ENCODE measurements at places on chromosomes 1 and 21.
A peak's percentile ranks its signal among the peaks of the same experiment; 100 is the strongest.

DNA sequence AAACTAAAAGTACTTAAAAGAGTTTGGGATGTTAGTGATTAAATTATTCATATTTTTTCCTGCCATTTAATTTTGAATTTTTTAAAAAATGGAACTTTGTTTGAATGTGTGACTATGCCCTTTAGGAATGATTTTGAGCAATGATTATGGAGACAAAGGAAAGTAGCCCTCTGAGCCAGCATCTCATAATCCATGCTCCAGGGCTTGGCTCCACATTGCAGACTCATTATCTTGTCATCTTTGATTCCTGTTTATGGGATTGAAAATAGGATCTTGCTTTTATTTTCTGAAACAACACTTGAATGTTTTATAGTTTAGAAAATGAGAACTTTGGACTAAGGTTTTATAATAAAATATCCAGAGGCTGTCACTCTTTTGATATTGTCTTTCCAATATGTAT lies 14.5 kb downstream of the AXDND1 start:
- DNase-seq: no peak

- no peak for DNase-seq
Observed at GRCh38 chr1:45146833-45147232, 59.6 kb downstream of the ZSWIM5 start.

- no peak for DNase-seq
Observed at GRCh38 chr1:108345776-108346531, 102.1 kb upstream of the NBPF4 start.

GRCh38 chr1:244200596-244200995 lies 149.5 kb downstream of the ZBTB18 start:
- DNase-seq: no peak

- DNase-seq: no peak
Observed at GRCh38 chr1:213119794-213120193, 68.8 kb downstream of the RPS6KC1 start.

GRCh38 chr1:245432228-245432875 lies 277.6 kb downstream of the KIF26B start:
- DNase-seq: peak; percentile 37

GRCh38 chr1:41850029-41850428 lies 68.7 kb downstream of the HIVEP3 start:
- no peak for DNase-seq

GRCh38 chr1:70993798-70994197 lies 53.8 kb downstream of the PTGER3 start:
- DNase-seq: no peak

All from fibroblast of skin of scalp (primary cell).